ENCODE measurements at places on chromosomes 11 and 22. TPM values are rescaled to one million over a fixed set of nuclear protein-coding genes. Genes with fewer than 3 reads are reported as not detected.

DNA sequence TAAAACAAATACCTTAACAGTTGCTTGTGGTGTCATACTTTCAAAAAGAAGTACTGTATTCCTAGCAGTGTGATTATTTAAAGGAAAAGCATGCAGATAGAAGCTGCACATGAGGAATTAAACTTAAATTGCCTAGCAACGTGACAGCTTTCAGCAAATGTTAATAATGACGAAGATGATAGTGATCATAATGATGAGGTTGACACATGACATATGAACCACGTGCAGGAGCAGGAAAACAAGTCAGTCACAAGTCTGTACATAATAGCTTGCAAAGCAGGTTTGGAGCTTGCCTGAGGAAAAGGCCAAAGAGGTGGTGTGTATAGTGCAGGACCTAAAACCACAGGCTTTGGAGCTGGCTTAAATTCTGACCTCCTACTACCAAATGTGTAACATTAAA is 30.6 kb upstream of the PIK3C2A start:
- DNase-seq: no peak

- DNase-seq: no peak
These were observed 13.6 kb downstream of the PARVB start for GRCh38 chr22:44037519-44038375.

DNA sequence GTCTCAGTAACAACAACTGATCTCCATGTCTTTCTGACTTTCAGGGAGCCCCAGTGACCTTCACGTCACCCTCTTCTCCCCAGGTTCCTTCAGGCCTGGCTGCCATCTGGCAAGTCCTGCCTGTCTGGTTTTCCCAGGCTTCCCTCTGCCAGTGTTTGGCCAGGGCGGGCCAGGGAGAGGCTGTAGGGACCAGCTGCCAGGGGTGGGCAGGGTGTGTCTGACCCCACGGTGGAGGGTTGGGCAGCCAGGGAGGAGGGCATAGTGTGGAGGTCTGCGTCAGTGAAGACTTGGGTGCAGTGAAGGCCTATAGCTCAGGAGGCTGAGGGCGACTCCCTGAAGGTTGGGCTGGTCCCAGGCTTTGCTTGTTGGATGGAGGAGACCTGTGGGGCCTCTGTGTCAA is 11.9 kb upstream of the MRGPRX2 start:
- no peak for DNase-seq

DNA sequence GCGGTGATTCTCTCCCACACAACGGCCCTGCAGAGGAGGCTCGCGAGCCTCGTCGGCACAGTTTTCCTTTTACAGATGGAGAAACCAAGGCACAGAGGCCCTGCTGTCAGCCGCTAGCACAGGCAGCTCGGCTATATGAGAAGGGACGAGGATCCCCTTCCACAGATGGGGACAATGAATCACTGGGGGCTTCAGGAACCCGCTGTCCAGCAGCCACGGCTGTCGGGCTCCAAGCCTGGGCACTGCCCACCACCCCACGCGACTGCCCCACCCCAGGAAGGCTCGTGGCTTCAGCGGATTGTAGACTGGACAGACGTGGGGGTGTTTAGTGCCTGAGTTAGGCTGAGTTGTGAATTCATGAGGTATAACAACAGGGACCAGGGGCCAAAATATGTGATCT is 17.2 kb upstream of the FGF3 start:
- no peak for DNase-seq

DNA sequence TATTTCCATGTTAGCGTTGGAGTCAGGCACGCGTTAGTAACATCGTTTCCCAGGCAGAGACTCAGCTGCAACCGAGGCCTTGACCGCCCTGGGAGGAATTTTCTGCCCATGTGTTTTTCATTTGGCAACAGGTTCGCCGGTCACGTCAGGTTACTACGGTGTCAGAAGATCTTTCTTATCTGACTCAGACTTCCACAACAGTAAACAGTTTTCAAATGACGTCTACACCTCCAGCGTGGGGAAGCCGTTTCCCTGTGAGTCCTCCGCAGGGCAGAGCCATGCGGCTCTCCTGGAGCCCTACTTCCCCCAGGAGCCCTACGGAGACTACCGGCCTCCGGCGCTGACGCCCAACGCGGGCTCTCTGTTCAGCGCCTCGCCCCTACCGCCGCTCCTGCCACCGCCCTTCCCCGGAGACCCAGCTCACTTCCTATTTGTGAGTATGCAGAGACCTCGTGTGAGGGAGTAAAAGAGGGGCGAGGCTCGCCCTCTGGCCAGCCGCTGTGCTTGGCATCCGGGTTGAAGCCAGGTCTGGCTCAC is 14.3 kb upstream of the POU2AF3 start:
- no peak for DNase-seq

DNA sequence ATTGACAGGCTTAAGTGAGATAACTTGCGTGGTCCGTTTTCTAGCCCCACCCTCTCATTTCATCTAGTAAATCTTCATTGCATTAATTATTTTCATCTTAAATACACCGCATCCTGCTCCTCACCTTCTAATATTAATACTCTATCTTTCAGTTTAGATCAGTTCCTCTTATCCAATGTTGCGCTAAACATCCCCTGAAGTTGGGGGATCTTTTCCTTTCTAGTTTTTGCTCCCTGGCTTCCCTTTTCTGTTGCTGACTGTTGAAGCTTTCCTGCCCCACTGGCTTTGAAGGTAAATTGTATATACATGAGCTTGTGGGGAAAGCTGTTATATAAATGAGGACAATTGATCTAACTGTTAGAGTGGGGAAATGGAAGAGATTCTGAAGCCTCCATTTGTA is 7.2 kb downstream of the CAT start:
- no peak for DNase-seq

GRCh38 chr22:49013707-49014106 is 814.0 kb downstream of the BRD1 start:
- no peak for DNase-seq

DNA sequence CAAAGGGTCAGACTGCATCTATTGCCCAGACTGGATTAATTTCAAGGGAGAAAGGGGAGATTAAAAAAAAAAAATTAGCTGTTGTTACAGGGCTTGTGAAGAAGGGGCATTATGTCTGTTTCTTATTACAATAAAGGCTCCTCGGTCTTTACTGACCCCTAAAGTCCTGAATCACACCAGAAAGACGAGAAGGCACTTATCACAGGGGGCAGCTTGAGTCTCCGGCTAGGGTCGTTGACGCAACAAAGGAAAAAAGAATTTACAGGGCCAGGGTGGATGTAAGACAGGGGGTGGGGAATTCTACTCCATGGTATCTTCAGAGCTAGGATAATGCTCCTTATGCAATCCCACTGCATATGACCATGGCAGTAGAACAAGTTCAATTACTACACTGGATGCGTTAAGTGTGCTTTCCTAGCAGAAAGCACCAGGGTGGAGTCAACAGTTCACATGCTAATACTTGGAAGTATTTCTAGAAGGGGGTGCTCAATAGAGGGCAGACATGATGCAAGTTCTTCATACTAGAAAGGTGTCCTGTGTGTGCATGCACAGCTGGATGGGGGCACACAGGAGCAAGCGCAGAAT is 16.5 kb downstream of the DDX17 start:
- no peak for DNase-seq

DNA sequence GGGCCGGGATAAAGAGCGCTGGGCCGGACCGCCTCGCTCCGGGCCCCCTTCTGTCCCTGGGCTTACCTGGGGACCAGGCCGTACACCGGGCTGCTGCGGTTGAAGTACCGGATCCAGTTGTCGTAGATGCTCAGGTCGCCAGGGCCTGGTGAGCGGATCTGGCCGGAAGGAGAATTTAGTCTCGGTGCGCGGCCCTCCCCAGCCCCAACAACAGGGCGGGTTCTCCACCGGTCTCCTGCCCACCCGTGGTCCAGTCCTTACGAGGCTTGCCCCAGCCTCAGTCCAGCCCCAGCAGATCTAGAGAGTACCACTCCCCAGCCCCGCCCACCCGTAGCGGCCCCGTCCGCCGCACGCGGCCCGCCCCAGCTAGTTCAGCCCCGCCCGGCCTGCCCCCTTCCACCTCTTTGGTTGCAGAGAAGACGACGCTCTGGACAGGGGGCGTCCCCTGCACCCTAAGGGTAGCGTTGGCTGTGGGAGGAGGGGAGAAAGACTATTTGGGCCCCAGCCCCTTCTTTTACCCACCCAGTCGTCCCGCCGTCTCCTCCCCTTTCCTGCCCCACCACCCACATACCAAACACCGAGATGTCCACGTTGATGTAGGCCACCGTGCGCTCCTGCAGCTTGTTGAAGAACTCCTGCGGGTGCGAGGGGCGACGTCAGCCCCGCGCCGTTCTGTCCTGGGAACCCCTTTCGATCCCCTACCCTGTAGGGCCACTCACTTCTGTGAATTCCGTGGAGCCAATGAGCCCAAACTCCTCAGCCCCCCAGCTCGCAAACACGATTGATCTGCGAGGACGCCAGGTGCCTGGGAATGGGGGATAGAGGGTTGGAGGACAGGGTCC is 6.8 kb downstream of the SAC3D1 start:
- DNase-seq: no peak

GRCh38 chr11:81005595-81005994 is 1564.8 kb upstream of the TENM4 start:
- no peak for DNase-seq

The MUS81 gene
- total RNA-seq: 55.5 TPM

The FIBP gene
- 77.8 TPM for total RNA-seq

The FJX1 gene
- total RNA-seq: 11.2 TPM
